ENCODE measurements at places on chromosomes 11 and 22.

DNA sequence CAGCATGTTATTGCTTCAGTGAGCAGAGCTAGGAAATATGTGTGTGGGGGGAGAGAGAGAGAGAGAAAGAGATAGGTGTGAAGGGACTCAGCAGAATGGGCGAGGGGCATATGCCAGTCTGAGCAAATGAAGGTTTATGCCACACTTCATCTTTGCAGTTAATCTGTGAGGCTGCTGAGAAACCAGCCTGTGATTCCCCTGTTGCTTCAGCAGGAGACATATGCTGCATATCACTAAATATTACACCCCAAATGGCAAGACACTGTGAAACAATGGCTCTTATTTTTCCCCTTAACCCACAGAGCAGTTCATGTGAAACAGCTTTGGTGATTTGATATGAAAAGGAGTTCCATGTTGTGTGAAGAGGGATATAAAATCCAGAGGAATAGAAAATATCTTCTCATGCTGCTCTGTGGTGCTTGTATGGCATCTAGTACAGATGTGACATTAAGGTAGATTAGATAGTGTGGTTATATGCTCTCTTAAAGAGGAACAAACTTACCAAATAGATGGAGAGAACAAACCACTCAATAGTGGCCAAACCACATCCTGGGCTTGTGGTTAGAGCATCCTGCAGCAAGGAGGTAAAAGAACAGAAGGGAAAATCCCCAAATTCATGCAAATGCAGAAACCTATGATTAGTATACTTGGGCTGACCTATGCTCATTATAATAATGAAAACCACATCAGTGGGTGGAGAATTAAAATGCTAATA is 864.2 kb downstream of the FAM181B start:
- no peak for DNase-seq

DNA sequence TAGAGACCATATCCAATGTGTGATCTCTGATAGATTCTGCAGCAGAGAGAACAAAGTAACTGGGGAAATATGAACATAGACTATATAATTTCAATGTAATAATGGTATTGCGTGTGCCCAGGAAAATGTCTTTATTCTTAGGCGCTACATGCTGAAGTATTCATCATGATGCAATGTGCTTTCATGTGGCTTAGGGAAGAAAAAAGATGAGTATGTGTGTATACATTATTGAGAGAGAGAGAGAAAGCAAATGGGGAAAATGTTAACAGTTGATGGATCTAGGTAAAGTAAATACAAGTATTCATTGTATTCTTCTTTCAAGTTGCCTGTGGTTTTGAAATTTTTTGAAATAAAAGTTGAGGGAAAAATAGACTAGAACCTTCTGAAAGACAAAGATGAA is 10.3 kb downstream of the CADM1 start:
- no peak for DNase-seq

DNA sequence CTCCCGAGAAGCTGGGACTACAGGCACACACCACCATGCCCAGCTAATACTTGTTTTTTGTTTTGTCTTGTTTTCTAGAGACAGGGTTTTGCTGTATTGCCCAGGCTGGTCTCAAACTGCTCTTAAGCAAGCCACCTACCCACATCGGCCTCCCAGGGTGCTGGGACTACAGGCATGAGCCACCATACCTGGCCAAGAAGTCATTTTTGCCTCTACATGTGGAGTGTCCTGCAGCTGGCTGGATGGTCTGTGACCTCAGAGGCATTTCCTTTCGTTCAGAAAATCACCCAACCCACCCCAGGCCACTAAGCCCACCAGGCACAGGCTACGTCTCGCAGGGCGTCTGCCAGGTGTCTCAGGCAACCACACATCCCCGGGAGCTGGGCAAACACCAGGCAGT is 12.8 kb downstream of the SHANK2 start:
- DNase-seq, result no peak

DNA sequence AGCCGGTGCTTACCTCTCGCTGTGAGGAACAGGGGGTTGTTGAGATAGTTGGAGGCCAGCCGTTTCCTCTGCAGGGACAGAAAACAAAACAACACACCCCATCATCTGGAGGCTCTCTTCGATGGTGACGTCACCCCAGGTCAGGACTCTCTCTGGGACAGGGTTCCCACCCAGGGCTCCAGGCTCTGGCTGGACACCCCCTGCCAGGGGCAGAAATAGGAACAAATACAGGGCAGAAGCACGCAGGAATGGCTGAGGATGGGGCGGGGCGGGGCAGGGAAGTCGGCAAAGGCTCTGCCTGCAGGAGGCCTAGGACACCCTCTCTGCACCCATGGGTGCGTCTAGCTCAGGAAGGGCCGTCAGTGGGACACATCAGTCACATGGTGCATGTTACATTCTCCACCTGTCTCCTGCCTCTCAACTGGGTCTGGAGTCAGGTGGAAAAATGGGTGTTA is 118.5 kb downstream of the PHF21B start:
- no peak for DNase-seq

- DNase-seq, result no peak
Measured at GRCh38 chr11:89633135-89633705, 76.9 kb upstream of the TRIM77 start.

DNA sequence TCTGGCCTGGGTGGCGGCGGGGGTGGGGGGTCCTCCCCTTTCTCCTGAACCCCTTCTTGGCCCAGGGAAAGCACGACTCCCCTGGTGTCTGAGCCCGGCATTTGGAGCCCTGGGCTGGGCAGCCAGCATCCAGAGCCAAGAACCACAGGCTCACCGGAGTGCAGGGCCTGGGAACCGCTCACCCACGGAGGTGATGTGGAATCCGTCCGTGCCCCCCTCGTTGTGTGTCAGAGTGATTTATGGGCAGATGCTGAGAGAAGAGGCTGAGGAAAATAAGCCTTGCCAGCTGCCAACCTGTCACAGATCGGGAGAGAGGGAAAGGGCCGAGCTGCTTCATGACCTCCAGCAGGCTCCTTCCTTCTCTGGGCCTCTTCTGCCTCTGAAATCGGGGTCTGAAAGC is 33.7 kb downstream of the WNT11 start:
- no peak for DNase-seq

GRCh38 chr11:126607374-126607773 is 251.9 kb downstream of the ST3GAL4 start:
- peak; percentile 10 for DNase-seq

DNA sequence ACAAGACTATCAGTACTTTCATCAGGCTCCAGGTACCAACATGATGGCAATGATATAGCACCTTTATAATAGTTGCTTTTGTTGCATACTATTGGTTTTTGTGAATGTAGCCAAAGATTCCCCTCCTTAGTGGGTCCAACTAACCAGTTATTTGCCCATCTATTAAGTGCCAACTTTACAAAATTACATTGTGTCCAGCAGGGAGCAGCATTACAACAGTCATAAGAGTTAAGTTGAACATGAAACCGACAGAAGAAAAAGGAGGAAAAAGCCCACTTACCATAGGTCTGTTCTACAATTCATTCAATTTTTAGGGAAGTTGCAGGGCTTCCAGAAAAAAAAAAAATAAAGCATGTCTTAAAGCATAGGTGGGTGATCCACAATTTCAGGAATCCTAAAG is 21.6 kb downstream of the IMMP1L start:
- DNase-seq, result no peak

GRCh38 chr22:29002603-29003002 is 59.0 kb downstream of the C22orf31 start:
- no peak for DNase-seq

DNA sequence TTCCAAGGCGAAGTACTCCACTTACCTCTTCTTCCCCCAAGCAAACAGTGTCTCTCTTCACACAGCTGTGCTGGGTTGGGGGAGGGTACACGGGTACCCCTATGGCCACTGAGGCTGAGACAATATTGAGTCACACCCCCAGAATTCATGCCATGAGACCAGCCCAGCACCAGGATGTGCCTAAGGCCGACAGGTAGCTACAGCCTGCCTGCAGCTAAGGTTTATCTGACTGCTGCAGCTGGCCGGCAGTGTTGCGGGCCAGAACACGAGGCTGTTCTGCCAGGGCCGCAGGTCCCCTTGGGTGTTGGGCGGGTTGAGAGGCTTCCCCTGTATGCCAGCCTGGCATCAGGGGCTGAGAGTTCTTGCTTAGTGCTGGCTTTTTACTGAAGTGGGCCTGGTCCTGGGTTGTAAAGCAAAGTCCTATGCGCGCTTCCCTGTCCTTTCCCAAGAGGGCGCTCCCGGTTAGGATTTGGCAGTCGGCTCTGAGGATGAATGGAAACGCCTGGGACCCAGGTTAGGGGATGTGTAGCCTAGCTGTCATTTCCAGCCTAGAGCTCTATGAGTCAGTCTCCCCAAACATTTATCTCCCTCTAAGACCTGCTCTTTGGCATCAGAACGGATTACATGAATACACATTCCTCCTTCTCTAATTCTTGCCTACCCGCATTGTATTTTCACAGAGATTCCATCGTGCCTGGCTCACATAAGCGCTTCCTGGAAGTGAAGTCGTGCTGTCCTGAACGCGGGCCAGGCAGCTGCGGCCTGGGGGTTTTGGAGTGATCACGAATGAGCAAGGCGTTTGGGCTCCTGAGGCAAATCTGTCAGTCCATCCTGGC is 7.1 kb downstream of the USP18 start:
- DNase-seq, result peak; percentile 98

GRCh38 chr11:93895106-93895862 is 44.9 kb upstream of the VSTM5 start:
- peak; percentile 79 for DNase-seq

GRCh38 chr11:129377739-129378138 is 2.1 kb downstream of the BARX2 start:
- DNase-seq, result no peak

DNA sequence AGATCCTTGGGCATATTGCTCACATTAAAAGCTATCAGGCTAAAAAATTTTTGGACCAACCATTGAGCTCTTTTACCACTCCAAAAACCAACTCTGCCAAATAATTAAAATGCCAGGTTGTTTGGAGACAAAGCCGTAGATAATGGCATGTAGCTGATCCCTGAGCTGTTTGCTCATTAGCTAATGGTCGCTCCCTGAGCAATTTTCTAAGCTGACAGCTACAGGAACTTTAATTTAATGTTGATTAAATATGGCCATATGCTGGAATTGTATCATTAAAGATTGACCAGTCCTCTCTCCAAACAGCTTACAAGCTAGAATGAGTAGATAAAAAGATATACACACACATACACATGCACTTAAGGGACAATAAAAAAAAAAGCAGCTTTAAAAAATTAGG is 216.2 kb upstream of the ARHGAP20 start:
- no peak for DNase-seq

GRCh38 chr11:124172101-124172500 is 11.0 kb upstream of the OR10D3 start:
- DNase-seq, result no peak

DNA sequence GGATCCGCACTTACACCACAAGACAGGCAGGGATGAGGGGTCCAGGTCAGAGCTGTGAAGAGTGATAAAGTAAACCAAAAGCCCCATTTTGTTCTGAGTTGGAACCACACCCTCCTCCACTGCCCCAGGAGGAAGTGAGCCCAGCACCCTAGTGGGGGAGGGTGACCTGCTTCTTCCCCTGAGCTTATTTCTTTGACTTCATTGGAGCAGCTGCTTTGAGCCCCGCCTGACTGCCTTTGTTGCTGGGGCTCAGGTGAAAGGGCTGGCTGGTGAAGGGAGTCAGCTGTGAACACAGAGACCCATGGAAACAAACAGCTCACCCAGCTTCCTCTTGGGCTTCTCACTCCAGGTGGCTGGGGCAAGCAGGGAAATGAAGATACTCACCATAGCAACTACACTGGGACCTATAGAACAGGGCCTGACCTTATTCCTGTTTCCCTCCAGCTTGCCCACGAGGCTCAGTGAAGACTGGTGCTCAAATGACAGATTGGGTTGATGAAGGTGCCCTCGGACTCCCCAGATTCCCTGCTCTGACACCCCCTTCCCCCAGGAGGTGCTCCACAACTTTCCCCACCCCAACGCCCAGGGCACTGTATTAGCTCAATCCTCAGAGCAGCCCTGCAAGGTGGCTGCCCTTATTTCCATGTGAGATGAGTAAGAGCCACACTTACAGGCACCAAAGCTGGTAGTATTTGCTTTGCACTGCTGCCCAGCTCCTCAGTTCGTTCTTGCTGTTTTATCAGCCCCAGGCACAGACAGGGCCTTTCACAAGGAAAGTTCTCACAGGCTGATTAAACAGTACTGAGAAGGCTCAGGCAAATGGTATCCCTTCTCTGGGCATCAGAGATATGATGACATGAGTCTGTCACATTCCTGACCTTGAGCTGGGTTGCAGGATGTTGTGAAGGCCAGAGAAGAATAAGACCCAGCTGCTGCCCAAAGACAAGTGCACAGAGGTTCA is 2.4 kb downstream of the UCP2 start:
- no peak for DNase-seq

- DNase-seq, result no peak
Measured at GRCh38 chr11:124482362-124483147, 37.1 kb upstream of the OR8B8 start.

GRCh38 chr11:36577373-36577772 is 9.6 kb downstream of the RAG1 start:
- DNase-seq, result no peak

- no peak for DNase-seq
Measured at GRCh38 chr11:85663753-85664614, 945 bp downstream of the CREBZF start.

GRCh38 chr11:106763501-106763900 is 254.8 kb downstream of the GUCY1A2 start:
- DNase-seq, result no peak

DNA sequence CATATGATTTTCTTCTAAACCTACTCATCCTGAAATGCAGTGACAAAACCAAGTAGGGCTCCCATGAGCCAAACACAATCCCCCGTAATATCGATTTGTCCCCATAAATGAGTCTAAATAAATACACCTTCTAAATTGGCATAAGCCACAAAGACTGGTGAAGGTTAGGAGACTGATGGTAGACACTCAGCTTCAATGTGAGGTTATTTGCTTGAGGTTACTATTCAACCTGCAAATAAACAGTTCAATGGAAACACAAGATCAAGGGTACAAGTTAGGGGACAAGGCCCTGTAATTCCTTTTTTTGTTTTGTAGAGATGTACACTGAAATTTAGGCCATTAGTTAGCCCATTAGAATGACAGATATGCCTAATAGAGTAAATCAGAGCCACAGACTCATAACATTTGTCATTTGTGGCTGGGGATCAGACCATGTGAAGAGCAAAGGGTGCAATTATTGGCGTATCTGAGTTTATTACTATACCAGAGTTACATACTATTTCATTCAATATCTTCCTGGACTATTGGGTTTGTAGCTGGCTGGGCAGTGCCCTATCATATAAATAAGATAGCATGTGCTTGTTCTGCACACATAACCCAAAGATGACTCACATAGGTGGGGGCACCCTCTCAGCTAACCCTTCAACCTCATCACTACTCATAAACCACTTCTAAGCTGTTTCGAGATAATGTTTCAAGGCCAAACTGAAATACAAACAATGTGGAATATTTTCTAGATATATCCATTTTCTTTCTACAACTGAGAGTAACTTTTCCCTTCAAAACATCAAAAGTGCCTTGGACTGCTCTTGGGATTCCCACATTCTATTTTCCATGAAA is 695.3 kb downstream of the KCNA4 start:
- DNase-seq, result no peak

- no peak for DNase-seq
Measured at GRCh38 chr22:50676661-50677492, 4.3 kb downstream of the SHANK3 start.

GRCh38 chr11:66112601-66113499 is 42.8 kb downstream of the PACS1 start:
- peak; percentile 58 for DNase-seq
